Esophagus squamous epithelium (tissue), 5 donors: ENCODE measurements at places on chromosomes 2 and 18.

DNA sequence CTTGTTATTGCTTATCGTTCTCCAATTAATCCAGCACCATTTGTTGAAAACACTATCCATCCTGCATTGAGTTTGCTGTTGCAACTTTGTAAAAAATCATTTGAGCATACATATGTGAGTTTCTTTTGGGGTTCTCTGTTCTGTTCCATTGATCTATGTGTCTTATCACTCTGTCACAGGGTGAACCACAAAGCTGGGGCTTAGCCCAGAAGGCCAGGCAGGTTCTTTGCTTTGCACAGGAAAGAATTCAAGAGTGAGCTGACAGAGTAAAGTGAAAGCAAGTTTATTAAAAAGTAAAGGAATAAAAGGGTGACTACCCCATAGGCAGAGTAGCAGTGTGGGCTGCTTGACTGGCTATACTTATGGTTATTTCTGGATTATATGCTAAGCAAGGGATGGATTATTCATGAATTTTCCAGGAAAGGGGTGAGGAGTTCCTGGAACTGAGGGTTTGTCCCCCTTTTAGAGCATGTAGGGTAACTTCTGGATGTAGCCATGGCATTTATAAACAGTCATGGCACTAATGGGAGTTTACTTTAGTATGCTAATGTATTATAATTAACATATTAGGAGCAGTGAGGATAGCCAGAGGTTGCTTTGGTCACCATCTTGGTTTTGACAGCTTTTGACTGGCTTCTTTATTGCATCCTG, 46.8 kb downstream of the RNF138 start:
- DNase-seq, result no peak

DNA sequence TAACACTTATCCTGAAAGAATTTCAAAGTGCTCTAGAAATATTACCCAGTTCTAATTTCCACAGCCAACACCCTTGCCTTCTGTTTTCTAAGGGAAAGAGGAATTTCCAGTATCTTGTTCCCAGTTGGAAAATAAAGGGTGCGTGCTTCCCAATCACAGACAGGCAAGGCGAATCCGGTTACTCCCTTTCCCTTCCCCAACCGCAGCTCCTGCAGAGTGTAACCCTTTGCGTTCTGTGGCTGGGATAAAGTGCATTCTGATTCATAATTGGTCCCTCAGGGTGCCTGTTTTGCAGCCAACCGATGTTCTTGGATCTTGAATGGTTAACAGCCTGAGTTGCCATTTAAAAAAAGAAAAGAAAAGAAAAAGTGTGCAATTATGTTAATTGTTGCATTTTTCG, 40.6 kb upstream of the PGAP1 start:
- DNase-seq, result no peak

- no peak for DNase-seq
Measured at GRCh38 chr2:48771241-48772014, 15.9 kb upstream of the LHCGR start.

DNA sequence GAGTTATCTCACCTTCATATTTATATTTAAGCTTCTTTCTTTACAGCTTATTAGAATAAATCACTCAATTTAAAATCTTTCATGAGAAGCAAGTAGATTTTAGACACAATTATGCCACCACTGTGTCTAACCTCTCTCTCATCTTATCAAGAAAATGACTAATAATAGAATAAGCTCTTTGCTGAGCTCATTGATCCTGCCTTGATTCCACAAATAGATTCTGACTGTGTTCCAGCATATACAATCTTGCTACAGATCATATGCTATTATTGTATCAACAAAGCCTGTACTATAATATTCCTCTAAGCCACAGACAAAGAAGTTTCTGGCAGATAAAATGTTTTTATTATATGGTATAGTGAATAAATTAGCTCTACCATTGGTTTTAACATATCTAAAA, 168.7 kb upstream of the GULP1 start:
- DNase-seq, result no peak

- no peak for DNase-seq
Measured at GRCh38 chr18:70301667-70302066, 12.8 kb downstream of the SOCS6 start.

DNA sequence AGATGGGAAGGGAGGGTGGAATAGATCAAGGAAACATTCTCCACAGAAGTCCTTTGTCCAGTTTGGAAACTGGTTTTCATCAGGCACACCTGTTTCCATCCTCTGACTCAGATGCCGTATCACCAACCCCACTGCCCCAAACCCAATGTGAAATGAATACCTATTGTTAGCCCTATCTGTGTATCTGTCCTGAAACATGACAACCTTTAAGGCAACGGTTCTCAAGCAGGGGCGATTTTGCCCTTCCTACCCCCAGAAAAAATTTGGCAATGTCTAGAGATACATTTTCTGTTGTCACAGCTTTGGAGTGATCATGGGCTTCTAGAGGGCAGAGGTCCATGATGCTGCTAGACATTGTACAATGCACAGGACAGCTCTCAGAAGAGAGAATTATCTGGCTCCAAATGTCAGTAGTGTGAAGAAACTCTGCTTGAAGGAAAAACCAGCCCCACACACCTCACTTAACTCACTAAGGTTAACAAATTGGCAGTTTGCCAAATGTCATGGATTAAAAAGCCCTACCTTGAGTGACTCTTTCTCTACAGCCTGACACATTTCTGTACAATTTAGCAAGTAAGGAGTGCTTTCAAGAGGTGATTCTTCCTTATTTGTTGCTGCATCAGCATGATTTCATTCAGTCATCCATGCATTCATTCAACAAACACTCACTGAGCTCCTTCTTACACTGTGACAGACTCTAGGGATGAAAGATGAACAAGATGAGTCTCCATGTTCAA, 3.4 kb downstream of the SCTR start:
- DNase-seq, result no peak

DNA sequence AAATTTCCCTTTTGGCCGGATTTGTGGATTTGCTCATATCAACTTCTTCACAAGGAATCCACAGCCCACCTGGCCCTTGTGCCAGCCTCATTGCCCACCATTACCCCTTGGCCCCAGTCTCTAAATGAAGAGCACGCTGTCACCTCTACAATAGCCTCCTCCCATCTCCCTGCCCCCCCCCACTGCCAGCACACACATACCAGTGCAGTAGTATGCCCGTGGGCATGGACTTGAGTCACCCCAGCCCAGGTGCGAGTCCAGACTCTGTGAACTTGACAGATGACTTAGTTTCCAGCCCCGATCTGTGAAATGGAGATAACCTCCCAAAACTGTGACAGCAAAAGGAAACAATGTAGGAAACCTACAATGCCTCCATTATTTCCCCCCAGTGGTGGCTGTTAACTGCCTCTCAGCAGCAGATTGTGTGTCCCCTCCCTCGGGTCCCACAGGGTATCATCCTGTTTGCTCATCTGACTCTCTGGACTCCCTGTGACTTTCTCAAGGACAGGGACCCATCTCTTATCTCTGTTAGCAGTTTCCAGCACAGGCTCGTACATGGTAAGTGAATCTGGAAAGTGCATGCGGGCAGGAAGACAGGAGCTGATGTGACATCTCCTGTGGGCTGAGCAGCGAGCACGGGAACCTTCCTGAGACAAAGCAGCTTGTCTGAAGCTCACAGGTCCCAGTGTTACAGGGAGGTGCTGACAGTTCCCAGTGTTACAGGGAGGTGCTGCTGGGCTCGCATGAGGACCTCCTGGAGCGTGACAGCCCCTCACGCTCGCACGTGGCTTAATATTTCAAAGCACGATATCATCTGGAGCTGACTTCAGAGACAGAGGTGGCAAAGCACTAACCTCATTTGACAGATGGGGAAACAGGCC, 4.2 kb upstream of the TMEM185B start:
- DNase-seq, result no peak

DNA sequence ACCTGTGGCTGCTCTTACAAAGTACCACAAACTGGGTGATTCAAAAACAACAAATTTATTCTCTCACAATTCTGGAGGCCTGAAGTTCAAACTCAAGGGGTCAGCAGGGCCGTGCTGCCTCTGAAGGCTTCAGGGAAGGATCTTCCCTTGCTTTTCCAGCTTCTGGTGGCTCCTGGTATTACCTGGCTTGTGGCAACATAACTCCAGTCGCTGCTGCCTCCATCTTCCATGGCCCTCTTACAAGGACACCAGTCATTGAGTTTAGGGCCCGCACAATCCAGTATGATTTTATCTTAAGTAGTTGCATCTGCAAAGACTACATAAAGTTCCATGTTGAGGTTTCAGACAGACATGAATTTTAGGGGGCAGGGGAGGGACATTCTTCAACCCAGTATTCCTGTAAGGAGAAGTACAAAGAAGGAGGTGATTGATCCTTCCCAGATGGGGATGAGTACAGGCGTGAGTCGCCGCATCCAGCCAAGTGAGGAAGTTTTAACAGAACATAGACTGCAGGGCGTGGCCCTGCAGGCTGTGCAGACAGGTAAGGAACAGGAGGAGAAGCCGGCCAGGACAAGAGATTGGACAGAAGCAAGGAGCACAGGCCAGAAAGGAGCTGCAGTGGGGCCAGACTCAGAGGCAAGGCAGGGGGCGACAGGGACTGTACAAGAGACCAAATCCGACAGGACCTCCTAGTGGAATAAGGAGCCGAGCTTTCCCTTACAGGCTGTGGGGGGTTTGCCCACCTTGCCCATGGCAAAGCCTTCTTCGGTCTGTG, 44.4 kb upstream of the BZW1 start:
- no peak for DNase-seq

DNA sequence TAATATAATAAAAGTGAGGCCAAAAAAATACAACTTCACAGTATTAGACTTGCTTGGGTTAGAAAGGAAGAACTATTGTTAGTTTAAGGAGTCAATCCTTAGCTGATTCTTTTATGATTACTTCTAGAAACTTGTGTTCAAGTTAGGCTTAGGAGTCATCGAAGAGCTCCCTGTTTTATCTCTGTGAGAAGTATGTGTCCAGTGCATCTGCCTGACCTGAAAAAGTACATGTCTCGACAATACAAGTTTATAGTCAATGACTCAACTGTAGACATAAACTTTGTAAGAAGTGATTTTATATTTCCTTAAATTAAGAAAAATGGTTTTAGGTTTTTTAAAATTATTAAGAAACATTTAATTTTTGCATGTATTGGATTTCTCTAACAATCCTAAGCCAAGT, 571.2 kb downstream of the ZEB2 start:
- no peak for DNase-seq

- DNase-seq, result no peak
Measured at GRCh38 chr2:25273985-25274535, 67.7 kb downstream of the DNMT3A start.

DNA sequence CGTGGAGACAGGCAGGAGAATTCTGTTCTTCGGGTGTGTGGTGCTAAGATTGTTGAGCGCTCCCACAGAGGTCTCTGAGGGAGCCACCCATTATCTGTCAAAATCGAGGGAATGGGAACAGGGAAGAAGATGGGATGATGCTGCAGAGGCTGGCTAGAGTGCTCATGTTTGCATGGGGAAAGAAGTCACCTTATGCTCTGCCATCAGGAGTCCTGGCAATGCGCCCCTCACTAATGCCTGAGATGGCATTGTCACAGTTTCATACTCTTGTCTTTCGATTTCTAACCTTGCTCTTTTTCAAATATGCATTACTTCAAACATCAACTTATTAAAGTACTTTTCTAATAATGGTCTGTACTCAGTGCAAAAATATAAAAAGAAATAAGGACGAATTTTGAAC, 463.3 kb upstream of the CELF4 start:
- DNase-seq, result no peak

DNA sequence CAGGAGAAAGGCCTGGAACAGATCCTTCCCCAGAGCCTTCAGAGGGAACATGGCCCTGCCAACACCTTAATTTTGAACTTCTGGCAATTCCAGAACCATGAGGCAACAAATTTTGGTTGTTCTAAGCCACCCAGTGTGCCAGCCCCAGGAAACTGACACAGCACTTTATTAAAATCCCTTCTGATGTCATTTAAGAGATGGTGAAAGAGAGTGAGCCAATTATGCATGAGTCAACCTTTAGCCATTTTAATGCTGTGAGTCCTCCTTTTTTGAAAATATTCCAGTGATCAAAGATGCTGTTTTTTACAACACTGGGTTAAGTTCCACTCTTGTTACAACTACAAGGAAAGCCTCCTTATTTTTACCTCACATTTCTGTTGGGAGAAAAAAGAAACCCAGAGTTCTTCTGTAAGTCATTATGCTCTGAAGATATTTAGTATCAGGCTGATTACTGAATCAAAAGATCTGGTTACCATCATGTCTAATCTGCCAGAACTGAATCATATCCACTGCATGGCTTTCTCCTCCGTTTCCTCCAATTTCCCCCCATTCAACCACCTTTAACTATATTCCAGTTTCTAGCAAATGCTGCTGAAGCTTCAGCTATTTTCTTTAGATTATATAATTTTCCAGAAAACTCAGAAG, 235.4 kb downstream of the TXNL1 start:
- no peak for DNase-seq

- DNase-seq, result no peak
Measured at GRCh38 chr2:24559473-24560113, 68.5 kb downstream of the NCOA1 start.

DNA sequence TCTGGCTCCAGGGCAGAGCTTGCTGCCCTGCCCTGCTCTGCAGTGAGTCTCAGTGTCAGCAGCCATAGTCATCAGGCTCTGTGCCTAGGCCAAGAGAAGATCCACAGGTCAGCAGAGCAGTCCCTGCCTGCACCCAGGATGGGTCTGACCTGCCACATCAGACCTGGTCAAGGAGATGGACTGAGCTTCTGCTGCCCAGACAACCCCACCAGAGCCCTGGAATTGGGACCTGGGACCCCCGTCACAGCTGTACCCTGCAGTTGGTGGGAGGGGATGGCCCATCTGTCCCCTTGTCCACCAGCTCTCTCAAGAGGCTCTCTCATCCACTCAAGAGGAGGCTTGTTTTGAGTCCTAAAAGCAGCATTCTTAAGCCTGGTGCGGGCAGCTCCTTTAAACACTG, 142.6 kb downstream of the TFCP2L1 start:
- no peak for DNase-seq

DNA sequence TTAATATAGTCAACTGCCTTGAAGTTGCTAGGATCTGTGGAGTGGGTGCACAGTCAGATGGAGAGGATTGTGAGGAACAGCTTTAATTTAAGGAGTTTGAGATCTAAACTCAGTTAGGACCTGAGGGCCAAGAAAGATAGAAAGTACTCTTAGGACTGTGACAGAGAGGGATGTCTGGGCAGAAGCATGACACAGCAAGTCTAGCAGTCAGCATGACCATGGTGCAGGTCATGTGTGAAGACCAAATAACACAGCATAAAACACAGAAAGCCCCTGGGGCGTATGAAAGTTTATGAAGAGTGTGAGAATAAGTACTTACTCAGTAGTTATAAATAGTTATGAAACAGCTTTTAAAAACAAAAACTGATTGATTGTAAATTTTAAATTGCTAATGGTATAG, 107.2 kb downstream of the GALNT1 start:
- no peak for DNase-seq

DNA sequence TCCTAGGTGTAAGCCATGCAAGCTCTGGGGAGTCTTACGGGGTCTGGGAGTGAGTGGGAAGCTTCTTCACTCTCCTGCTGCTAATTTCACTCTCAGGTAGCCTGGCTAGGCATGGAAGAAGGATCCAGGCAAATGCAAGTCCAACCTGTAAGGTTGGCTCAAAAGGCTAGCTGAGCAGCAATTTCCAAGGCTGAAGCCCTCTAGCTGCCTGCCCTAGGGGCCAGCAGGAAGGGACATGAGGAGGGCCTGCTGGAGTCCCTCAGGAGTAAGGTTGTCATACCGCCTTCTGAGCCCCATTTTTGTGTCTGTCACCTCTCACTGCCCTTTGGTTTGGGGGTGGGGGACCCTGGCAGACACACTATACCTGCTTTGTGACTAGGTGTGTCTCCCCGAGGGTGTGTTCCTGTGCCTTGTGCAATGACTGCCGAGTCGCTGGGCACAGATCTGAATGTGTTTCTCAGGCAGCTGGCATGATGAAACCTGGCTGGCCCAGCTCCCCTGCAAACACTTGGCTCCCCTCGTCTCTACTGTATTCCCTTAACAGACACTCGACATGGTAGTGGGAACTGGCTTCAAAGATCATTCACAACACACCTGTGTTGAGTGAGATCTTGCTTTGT, 123.9 kb upstream of the FAM136A start:
- no peak for DNase-seq
